ENCODE measurements at places on chromosomes 7 and 10.

DNA sequence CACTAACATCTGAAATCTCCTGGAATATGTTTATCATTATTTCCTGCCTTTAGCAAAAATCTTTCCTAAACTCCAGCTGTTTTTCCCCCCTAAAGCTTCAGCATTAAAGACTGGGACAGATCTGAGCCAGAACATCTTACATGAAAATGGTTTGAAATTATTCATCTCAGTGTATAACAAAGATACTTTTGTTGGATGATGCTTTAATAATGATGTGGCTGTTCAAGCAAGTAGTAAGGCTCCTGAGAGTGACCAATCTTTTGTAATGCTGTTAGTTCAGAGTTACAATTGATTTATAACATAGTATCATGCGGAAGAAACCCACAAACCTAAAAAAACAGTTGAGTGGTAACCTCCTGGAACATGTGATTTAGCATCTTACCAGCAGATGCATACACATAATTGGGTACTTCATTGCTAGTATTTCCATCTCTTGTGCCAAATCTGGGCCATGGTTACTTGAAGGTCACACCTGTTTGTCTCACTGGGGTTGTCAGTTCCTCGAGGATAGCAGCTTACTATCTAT is 1.5 kb downstream of the BZW2 start:
- no peaks in the 10 kb centered on the region for H3K36me3 ChIP-seq
- H3K27me3 ChIP-seq: no peaks in the 10 kb centered on the region
- no peak overlapping the region for H3K4me3 ChIP-seq
- DNase-seq: no peak

DNA sequence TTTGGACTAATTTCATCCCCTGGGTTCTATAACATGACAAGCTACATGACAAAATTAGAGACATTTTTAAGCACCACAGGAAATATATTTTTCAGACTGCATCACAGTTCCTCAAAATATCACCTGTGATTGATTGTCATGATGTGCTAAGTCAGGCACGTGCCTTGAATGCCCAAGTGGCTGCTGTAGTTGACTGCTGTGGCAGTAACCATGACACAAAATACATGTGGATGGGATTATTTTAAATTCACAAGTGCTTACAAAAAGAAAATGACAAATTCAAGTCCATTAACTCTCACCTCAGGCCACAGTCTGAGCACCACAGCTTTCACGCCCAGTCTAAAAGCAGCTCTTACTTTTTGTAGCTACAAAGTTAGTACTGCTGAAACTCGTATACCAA is 45.5 kb downstream of the TNPO3 start:
- no peak overlapping the region for H3K4me3 ChIP-seq
- no peaks in the 10 kb centered on the region for H3K4me1 ChIP-seq
- no peak overlapping the region for H3K27ac ChIP-seq
- DNase-seq: no peak
- H3K36me3 ChIP-seq: peaks cover 27% of the 10 kb centered on the region

- no peaks in the 10 kb centered on the region for H3K36me3 ChIP-seq
- no peak for DNase-seq
- H3K27ac ChIP-seq: no peak overlapping the region
- H3K27me3 ChIP-seq: no peaks in the 10 kb centered on the region
- no peaks in the 10 kb centered on the region for H3K4me1 ChIP-seq
Measured at GRCh38 chr10:77902159-77902558, 24.4 kb downstream of the DLG5 start.

DNA sequence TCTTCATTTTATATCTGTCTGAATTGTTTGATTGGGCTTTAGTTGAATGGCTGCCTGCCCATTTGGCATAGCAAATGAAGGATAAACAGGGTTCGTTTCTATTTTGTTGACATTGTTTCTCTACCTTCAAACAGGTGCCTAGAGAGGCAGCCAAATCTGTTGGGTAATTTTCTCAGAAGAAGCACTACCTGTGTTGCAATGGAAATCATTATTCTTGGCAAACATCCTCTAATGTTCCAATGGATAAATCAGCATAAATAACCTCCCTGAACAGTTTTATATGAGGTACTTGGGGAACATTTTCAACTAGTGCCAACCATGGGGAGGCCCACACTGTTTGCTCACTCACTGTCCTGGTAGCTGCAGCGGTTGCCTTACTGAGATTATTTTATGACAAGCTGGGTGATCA is 64.4 kb upstream of the PLPP4 start:
- no peak overlapping the region for H3K27ac ChIP-seq
- H3K36me3 ChIP-seq: no peaks in the 10 kb centered on the region
- DNase-seq: no peak
- H3K4me3 ChIP-seq: no peak overlapping the region
- H3K4me1 ChIP-seq: no peaks in the 10 kb centered on the region

- H3K4me3 ChIP-seq: no peak overlapping the region
- H3K4me1 ChIP-seq: no peaks in the 10 kb centered on the region
- H3K27ac ChIP-seq: no peak overlapping the region
- H3K36me3 ChIP-seq: no peaks in the 10 kb centered on the region
Measured at GRCh38 chr7:35551321-35552081, 143.4 kb downstream of the HERPUD2 start.

- no peak for DNase-seq
- H3K4me1 ChIP-seq: no peaks in the 10 kb centered on the region
- no peak overlapping the region for H3K27ac ChIP-seq
- no peaks in the 10 kb centered on the region for H3K36me3 ChIP-seq
- H3K4me3 ChIP-seq: no peak overlapping the region
Measured at GRCh38 chr7:47347346-47347745, 234.6 kb downstream of the TNS3 start.

- no peak for DNase-seq
- no peaks in the 10 kb centered on the region for H3K27me3 ChIP-seq
- no peaks in the 10 kb centered on the region for H3K36me3 ChIP-seq
- no peak overlapping the region for H3K27ac ChIP-seq
Measured at GRCh38 chr10:113557903-113558321, 5.1 kb downstream of the HABP2 start.

GRCh38 chr10:101601541-101601940 is 13.4 kb downstream of the DPCD start:
- no peaks in the 10 kb centered on the region for H3K4me1 ChIP-seq
- no peak for DNase-seq
- no peak overlapping the region for H3K4me3 ChIP-seq
- peaks cover 15% of the 10 kb centered on the region for H3K36me3 ChIP-seq
- no peaks in the 10 kb centered on the region for H3K27me3 ChIP-seq

GRCh38 chr10:58014436-58014835 is 253.3 kb downstream of the IPMK start:
- H3K27ac ChIP-seq: no peak overlapping the region
- no peaks in the 10 kb centered on the region for H3K36me3 ChIP-seq
- no peaks in the 10 kb centered on the region for H3K27me3 ChIP-seq
- no peaks in the 10 kb centered on the region for H3K4me1 ChIP-seq
- DNase-seq: no peak

DNA sequence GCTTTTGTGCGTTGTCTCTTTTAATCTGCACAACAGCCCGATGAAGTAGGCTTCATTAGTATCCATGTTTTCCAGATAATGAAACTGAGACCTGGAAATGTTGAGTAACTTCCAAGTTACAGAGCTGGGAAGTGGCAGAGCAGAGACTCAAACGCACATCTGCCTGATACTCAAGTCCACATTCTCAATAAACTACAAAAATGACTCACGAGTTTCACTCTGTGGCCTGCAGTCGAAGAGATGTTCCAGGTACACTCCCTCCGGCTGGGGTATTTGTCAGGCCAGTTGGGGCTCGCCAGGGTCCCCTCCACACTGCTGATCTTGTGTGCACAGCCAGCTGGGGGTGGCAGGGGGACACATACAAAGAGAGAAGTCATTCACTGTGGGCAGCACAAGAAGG is 17.7 kb upstream of the OPALIN start:
- H3K4me1 ChIP-seq: no peaks in the 10 kb centered on the region
- no peak overlapping the region for H3K27ac ChIP-seq
- no peak overlapping the region for H3K4me3 ChIP-seq
- no peaks in the 10 kb centered on the region for H3K36me3 ChIP-seq
- H3K27me3 ChIP-seq: no peaks in the 10 kb centered on the region

DNA sequence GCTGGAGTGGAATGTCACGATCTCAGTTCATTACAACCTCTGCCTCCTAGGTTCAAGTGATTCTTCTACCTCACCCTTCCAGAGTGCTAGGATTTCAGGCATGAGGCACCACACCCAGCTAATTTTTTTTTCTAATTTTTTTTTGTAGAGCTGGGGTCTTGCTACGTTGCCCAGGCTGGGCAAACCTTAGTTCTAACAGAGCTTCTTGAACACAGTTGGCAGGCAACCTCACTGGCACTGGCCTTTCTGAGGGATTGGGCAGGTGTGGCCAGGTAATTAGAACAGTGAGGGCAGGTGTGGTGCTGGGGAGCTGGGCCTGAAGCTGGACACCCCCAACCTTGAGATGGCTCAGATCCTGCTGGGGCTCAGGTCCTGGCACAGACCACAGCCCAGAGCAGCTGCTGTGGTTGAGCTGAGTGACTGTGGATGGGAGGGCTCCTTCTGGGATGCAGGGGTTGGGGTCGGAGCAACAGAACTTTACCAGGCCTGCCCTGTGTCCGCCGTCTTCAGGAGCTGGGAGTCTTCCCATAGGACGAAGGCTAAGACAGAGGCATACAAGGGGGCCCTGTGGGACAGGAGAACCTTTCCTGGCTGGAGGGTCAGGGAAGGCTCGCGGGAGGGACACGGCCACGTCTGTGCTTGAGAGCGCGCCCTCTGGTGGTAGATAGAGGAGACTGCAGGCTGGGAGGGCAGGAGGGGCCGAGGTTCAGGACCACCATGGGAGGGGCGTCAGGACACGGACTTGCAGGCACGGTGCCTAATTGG is 48.2 kb downstream of the COL26A1 start:
- no peak overlapping the region for H3K27ac ChIP-seq
- no peak overlapping the region for H3K4me3 ChIP-seq
- H3K4me1 ChIP-seq: no peaks in the 10 kb centered on the region
- H3K27me3 ChIP-seq: no peaks in the 10 kb centered on the region

DNA sequence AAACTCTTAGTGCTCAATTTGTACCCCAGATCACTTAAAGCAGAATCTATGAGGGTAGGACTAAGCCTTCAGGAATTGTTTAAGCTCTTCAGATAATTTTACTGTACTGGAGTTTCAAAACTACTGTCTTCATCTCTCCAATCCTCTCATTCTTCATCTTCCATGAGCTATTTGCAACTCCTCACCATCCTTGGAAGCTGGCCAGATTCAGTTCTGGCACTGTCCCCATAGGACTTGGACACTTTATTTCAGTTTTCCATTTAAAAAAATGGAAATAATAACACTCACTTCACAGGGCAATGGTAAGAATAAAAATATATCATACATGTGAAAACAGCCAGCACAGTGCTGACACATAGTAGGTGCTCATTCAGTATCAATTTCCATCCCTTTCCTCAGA is 74.6 kb downstream of the PPP1R17 start:
- H3K27me3 ChIP-seq: no peaks in the 10 kb centered on the region
- no peak overlapping the region for H3K27ac ChIP-seq
- no peaks in the 10 kb centered on the region for H3K36me3 ChIP-seq
- H3K4me3 ChIP-seq: no peak overlapping the region

DNA sequence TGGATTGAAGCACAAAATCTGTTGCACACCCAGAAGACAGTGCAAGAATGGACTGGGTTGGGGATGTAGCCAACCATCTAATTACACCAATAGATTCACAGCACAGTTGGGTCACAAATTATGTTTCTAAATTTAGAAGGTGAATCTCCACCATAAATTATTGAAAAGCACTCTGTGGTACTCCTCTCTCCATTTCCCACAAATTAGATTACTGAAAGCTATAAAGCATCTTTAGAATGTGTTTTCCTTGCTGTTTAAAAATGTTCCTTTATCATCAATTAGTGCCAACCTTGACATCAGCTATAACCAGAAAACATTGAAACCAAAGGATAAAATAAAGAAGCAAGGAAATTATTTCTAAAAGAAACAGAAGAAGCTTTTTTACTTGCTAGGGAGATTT is 39.9 kb upstream of the HDAC9 start:
- H3K4me1 ChIP-seq: no peaks in the 10 kb centered on the region
- H3K4me3 ChIP-seq: no peak overlapping the region

DNA sequence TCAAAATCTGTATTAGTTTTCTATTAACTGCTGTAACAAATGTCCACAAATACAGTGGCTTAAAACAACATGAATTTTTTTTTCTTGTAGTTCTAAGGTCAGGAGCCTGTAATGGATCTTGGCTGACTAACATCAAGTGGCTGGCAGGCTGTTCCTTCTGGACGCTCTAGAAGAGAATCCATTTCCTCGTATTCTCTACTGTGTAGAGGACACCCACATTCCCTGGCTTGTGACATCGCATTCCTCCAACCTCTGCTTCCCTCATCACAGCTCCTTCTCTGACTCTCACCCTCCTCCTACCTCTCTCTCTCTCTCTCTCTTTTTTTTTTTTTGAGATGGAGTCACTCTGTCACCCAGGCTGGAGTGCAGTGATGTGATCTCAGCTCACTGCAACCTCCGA is 4.8 kb upstream of the CALHM1 start:
- no peaks in the 10 kb centered on the region for H3K36me3 ChIP-seq
- H3K4me3 ChIP-seq: no peak overlapping the region
- H3K27me3 ChIP-seq: no peaks in the 10 kb centered on the region
- no peak overlapping the region for H3K27ac ChIP-seq

- no peaks in the 10 kb centered on the region for H3K27me3 ChIP-seq
- no peak overlapping the region for H3K27ac ChIP-seq
- no peak for DNase-seq
- H3K4me1 ChIP-seq: no peaks in the 10 kb centered on the region
Measured at GRCh38 chr10:110399965-110400933, 95.5 kb upstream of the SMNDC1 start.

DNA sequence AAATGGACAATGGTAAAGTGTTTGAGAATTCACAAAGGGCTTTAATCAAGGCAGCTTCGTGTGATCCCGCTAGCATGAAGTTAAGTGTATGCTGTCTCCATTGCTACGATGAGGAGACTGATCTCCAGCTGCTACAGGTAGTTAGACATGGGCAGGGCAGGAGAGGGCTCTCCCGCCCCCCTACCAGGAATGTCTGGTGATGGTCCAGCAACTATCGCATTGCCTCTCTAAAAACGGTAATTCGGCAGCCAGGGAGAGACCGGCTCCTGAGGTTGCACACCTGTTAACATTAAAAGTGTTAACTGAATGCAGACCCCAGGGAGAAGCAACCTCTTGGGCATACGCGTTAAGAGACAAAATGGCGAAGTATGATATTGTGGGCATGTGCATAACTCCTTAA is 37.9 kb downstream of the SVIL start:
- DNase-seq: no peak
- H3K27ac ChIP-seq: no peak overlapping the region
- H3K4me1 ChIP-seq: no peaks in the 10 kb centered on the region
- H3K36me3 ChIP-seq: no peaks in the 10 kb centered on the region

GRCh38 chr7:31382722-31383121 is 42.2 kb upstream of the NEUROD6 start:
- H3K4me1 ChIP-seq: no peaks in the 10 kb centered on the region
- no peak overlapping the region for H3K4me3 ChIP-seq
- no peaks in the 10 kb centered on the region for H3K27me3 ChIP-seq

- H3K27ac ChIP-seq: no peak overlapping the region
- no peaks in the 10 kb centered on the region for H3K27me3 ChIP-seq
- H3K36me3 ChIP-seq: no peaks in the 10 kb centered on the region
- H3K4me1 ChIP-seq: no peaks in the 10 kb centered on the region
Measured at GRCh38 chr10:80598084-80598798, 60.5 kb downstream of the SH2D4B start.

- no peak overlapping the region for H3K27ac ChIP-seq
- DNase-seq: no peak
- peaks cover 5% of the 10 kb centered on the region for H3K27me3 ChIP-seq
- no peaks in the 10 kb centered on the region for H3K36me3 ChIP-seq
- H3K4me3 ChIP-seq: no peak overlapping the region
- H3K4me1 ChIP-seq: no peaks in the 10 kb centered on the region
Measured at GRCh38 chr10:15455456-15455855, 84.4 kb upstream of the FAM171A1 start.

GRCh38 chr7:45003789-45004188 is 3.8 kb downstream of the CCM2 start:
- H3K4me1 ChIP-seq: peaks cover 10% of the 10 kb centered on the region
- DNase-seq: no peak
- no peaks in the 10 kb centered on the region for H3K36me3 ChIP-seq
- no peaks in the 10 kb centered on the region for H3K27me3 ChIP-seq
